SHP77 treated with DMSO at 0.1 percent for 48 hours (cell line): ENCODE measurements at places on chromosomes 16 and 17.

DNA sequence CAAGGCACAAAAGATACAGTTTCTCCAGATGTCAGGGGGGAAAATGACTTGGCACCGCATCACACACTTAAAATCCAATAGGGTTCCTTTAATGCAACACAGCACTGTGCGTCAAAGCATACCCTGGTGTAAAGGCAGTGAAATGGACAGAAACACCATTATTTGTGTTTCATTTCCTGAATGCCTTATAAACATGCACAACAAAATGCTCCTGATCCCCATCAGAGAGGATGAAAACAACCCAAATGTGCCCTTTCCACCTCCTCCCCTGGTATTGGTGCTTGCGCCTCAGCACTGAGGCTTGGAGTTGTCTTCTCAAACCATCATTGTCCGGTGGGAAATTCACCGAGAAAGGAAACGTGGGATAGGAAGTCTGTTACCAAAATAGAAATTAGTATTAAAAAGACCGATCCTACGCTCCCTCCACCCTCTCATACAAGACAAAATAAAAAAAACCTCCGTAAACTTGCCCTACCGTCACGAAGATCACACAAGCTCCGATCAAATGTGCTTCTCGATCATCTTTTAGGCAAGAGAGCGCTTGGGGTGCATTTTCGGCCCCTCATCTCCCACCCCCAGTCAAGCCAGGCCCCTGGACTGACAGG is 722 bp downstream of the CDC27 start:
- DNase-seq = no peak

DNA sequence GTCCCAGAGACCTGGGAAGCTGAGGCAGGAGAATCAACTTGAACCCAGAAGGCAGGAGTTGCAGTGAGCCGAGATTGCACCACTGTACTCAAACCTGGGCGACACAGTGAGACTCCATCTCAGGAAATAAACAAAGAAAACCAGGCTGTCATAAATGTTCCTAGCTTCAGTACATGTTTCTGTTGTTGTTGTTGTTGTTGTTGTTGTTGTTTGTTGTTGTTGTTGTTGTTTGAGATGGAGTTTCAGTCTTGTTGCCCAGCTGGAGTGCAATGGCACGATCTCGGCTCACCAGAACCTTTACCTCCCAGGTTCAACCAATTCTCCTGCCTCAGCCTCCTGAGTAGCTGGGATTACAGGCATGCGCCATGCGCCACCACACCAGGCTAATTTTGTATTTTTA is 452.5 kb downstream of the HS3ST3B1 start:
- DNase-seq = no peak

- no peak for DNase-seq
Observed at GRCh38 chr17:69228018-69228417, 606 bp downstream of the ABCA10 start.

DNA sequence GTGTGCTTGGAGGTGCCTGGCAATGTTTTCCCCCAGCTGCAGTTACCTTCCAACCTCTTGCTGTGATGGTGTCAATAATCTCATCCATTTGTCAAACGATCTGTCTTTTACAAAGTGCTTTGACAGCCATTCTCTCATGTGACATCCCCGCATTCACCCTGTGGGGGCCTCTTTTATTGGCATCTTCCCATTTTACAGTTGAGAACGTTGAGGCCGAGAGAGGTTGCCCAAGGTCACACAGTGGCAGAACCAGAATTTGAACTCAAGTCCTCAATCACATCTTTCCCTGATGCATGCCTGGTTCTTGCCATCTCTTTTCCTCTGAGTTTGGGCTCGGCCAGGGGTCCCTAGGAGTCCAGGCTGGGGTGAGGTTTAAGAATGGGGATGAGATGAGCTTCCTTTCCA is 1.5 kb downstream of the TAOK2 start:
- DNase-seq = no peak
